Islet precursor cell (in vitro differentiated cells): ENCODE measurements at places on chromosomes 16 and 17.
A peak's percentile ranks its signal among the peaks of the same experiment; 100 is the strongest.

DNA sequence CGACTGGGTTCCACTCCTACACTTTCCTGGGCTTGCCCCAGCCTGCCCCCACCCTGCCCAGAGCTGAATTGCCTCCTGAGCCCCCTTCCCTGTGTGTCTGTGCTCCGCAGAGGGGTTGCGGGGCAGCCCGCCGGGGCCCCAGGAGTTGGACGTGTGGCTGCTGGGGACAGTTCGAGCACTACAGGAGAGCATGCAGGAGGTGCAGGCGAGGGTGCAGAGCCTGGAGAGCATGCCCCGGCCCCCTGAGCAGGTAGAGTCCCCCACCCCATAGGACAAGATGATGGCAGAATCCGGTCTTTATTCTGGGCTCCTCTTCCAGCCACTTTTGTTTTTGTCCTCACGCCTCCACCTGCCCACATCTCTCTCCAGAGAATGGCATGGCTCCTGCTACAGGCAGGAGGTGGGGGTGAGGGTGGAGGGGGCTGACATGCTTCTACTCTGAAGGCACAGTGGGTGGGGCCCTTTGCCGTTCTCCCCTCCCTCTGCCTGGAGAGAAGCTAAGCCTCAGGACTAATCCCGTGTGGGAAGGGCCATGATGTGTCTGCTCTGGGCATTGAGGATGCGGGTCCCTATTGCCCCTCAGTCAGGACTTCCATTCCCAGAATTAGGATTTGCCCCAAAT is 3.5 kb downstream of the ACBD4 start:
- peak; percentile 66 for DNase-seq

- no peak for DNase-seq
These were observed 19.8 kb upstream of the KCNH6 start for GRCh38 chr17:63503341-63503705.

GRCh38 chr17:34387566-34387965 is 24.5 kb upstream of the CCL1 start:
- DNase-seq = no peak

- no peak for DNase-seq
These were observed 108.4 kb downstream of the CDH13 start for GRCh38 chr16:82735186-82735585.

DNA sequence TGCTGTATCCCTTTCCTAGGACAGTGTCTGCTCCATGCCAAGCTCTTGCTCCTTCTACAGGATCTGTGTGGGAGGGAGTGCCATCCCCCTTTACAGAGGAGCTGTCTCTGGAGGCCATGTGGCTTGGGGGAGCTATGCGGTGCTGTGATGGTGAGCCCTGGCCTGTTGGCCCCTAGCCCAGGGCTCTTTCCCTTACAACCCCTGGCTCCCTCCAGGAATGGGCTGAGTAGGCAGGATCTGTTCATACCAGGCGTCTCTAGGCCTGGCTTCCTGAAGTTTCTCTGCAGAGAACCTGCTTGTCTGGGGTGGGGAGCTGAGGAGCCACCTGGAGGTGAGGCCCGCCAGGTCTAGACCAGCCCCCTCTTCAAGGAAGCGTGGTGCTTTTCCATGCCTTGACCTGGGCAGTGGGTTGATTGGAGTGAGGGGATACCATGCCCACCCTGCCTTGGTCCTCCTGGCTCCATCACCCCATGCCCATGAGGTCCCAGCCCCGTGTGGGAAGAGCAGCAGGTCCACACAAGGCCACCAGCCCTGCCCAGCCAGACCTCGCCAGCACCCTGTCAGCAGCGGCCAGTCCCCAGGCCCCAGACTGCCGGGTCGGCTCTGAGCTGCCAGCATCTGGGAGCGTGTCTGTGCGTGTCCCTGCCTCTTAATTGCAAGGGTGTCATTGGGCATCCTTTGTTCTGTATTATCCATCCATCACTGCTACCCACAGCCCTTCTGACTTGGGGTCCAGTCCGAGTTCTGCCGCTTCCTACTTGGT is 14.7 kb downstream of the LLGL2 start:
- peak; percentile 68 for DNase-seq

DNA sequence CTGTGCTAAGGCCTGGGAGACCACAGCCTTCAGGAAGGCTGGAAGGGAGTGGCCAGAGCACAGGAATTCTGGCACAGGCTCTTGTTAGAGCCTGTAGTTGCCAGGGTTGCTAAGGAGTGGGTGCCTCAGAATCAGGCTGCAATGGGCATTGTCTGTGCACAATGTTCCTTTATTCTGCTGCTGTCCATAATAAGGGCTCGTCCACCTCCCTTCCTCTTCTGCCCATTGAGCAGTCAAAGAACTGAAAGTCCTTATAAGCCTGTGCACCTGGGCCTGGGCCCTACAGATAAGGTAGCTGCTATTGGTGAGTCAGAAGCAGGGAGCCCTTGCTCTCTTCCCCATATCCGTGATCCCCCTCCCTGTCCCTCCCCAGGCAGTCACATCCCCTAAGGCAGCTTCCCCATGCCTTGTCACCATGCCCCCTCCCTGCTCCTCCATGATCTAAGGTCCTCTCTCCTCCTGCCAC is 5.4 kb upstream of the CNGB1 start:
- peak; percentile 53 for DNase-seq
